Fibroblast of lung (primary cell): ENCODE measurements at places on chromosomes 16 and 17. TPM values are rescaled to one million over a fixed set of nuclear protein-coding genes. Genes with fewer than 3 reads are reported as not detected.

The GP1BA gene
- not detected in 2 replicates for total RNA-seq

DNA sequence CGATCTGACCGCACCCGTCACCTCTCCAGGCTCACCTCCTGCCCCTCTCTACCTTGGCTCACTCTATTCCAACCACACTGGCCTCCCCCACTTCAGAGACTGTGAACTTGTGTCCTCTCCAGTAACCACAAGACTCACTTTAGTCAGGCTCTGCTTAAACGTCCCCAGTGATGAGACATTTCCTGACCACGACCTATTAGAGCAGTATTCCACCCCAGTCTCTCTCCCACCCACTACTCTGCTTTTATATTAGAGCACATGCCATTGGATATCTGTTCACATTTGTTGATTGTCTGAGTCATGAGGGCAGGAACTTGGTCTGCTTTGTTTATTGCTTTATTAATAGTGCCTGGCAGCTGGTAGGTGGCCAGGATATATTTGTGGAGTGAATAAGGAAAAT, 20.1 kb downstream of the COX11 start:
- DNase-seq = peak; percentile 99

DNA sequence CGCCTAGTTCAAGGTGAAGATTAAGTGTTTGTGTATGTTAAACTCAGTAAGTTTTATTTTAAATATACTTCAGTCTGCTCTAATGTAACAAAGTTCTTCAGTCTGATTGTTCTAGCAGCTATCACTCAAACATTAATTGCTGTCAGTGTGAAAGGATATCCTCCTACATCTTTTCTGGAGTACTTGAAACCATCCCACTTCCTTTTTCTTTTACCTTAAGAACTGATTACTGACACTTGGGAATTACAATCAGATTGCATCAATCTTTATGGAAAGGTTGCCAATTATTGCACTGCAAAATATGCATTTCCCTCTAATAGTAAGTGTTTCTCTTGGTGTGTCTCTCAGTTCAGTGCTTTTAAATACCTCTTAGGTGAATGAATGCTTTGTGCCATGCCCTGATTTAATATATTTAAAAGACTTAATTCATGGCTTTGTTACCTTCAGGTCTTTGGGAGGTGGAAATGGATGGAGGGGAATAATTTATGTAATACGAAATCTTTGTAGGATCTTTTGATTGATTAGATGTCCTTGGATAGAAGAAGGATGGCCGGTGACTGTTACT, 16.6 kb downstream of the MRTFB start:
- DNase-seq = peak; percentile 39

The ACD gene
- 9.2 and 9.5 TPM in 2 replicates for total RNA-seq

DNA sequence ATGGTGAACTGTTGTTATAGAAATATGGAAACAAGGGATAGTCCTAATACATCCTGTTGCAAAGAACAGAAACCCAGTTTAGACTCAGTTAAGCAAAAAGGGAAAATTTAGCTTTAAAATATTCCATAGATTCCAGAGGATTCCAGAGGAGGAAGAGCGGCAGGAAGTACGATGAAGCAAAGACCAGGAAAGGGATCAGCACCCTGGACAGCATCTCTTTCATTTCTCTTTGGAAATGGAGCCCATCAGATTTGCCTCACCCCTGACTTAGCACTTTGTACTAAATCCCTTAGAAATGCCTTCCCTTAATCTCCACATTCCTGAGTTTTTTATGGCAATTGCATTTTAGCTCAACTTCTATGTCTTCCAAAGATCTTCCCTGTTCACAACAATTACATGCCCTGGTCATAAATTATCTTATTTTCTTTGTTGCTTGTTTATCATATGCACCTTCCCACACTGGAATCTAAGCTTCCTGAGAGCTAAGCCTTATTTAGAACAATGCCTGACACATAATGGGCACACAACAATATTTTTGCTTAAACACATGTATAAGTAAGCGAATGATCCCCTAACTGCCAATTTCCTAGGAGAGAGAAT, 150.0 kb upstream of the RBFOX1 start:
- DNase-seq = no peak

GRCh38 chr16:50944436-50944835, 202.6 kb downstream of the CYLD start:
- no peak for DNase-seq
